ENCODE measurements at places on chromosomes 11 and 22.
A peak's percentile ranks its signal among the peaks of the same experiment; 100 is the strongest.

GRCh38 chr11:9565822-9566560 lies 7.5 kb upstream of the WEE1 start:
- DNase-seq = peak; percentile 75

DNA sequence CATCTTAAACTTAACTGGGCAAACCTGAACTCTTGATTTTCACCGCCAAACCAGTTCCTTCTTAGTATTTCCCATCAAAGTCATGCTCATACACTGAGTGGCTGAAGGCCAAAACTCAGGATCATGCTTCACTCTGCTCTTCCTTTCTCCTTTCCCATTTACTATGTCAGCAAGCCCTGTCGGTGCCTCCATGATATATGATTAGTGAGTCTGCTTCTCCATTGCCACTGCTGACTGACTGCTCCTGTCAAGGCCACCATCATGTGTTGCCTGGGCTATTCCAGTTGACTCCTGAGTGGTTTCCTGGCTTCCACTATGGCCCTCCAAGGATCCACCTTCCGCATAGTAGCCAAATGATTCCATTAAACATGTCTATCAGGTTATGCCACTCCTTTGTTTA lies 42.8 kb upstream of the AMPD3 start:
- DNase-seq = no peak

GRCh38 chr22:25172153-25172552 lies 27.5 kb upstream of the CRYBB3 start:
- DNase-seq = no peak

- no peak for DNase-seq
These were observed 23.5 kb upstream of the MSANTD2 start for GRCh38 chr11:124823512-124824376.

GRCh38 chr11:119800619-119801018 lies 71.6 kb upstream of the NECTIN1 start:
- DNase-seq = no peak

- DNase-seq = peak; percentile 52
These were observed 131.9 kb downstream of the RASSF10 start for GRCh38 chr11:13140873-13141655.

GRCh38 chr22:27022274-27022895 lies 365.0 kb downstream of the MIAT start:
- no peak for DNase-seq

- DNase-seq = no peak
These were observed 40.4 kb upstream of the ADORA2A start for GRCh38 chr22:24386937-24387471.

DNA sequence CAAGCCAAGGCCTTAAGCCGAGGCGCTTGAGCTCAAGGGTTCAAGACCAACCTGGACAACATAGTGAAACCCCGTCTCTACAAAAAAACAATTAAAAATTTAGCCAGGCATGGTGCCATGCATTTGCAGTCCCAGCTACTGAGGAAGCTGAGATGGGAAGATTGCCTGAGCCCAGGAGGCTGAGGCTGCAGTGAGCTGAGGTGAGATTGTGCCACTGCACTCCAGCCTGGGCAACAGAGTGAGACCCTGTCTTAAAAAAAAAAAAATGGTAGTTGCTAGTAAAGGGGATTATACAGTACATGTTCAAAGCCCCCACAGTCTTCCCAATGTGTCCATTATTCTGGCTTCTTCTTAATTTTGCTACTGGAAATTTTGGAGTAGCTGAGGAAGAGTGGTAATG lies 18.2 kb downstream of the CABIN1 start:
- no peak for DNase-seq

DNA sequence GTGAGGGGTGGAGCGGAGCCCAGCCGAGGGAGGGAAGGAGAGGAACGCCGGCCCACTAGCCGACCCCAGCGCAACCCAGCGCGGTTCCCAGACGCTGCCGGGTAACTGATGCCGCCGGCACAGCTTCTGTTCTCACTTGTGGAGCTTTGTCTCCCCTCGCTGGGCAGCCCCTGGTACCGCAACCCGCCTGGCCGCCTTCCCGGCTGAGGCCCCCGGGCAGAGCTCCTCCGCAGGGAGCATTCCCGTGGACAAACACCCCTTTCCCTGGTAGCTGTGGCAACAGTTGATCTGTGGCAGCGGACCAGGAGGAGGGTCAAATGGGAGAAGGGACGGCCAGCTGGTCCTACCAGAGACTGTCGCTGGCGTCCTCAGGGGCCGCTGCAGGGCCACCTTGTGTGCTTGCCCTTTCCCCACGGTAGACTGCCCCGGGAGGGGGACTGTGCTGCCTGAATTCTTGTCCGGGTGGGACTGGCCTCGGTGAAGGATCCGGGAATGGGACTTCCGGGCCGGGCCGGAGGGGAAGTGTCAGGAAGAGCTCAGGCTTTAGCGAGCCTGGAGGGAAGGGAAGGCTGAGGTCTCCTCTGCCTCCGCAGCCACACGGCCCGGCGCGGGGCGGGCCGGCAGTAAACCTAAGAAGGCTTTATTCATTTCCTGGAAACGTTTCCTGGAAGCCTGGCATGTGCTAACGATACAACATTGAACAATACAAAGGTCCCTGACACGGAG lies 468.0 kb downstream of the OPCML start:
- peak; percentile 61 for DNase-seq

DNA sequence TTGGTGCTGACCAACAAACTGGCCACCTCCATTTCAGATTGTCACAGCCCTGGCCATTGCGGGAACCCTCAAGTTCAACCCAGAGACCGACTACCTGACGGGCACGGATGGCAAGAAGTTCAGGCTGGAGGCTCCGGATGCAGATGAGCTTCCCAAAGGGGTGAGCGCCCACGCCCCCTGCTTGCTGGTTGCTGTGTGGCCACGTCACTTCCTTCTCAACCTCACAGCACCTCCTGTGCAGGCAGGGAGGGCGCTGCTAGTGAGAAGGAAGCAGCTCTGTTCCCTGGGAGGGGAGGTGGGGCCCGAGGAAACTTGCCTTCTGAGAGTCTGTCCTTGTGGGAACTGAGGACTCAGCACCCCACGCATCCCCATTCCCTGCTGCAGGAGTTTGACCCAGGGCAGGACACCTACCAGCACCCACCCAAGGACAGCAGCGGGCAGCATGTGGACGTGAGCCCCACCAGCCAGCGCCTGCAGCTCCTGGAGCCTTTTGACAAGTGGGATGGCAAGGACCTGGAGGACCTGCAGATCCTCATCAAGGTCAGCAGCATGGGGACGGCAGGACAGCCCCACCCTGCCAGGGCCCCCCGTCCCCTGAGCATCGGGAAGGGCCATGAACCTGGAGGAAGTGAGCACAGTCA lies 19.3 kb downstream of the POLR3H start:
- peak; percentile 73 for DNase-seq

DNA sequence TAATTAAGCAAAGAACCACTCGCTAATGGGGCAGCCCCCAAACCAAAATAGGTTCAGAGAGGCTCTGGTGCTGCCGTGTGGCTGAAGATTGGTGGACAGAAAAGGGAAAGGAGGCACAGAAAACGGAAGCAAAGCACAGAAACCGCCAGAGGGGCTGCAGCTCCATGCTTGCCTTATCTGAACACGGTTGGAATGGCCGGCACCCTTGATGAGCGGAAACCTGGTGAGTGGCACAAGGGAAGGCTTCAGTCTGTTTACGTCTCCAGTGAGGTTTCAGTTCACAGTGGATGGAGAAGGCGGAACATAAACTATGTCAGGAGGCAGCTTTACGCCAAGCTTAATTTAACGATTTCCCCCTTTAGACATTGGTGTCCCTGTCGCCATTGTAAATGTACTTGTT lies 5.2 kb upstream of the PRR33 start:
- DNase-seq = no peak

DNA sequence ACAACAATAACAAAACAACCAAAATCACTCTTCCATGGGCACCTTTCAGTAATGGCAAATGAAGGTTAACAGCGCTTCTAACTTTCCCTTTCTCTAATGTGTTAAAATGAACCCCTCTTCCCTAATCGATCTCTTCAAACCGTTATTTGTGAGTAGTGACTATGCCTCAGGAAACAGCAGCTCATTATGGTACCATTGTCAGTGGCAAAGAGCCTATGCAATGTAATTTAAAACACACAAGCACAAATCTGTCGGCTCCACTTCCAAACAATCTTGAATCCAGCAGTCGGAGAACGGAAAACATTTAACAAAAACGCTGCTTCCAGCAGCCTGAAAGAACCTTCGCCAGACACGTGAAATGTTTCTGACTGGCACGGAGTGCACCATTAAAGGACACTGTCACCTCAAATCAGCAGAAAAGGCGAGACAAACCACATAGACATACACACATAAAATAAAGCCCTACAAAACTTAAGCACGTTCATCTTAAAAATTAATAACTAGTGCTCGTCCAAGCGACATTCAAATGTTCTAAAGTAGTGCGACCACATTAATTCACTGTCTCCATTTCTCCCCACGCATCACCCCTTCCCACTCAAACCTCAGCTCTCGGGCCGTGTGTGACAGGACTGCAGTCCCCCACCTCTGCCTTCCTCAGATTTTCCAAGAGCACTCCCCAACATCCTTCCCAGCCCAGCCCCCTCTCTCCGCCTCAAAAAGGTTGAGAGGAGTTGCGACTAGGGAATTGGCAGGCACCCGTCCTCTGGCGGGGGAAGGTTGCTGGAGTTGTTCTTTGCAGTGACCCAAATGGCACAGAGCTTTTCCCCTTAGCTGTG lies 748 bp downstream of the RAB30 start:
- DNase-seq = peak; percentile 30

GRCh38 chr11:95066716-95067038 lies at the start of gene SRSF8:
TSS of gene SRSF8 (plus strand) at chr11:95066919. CDS start at chr11:95067227, 308 bp downstream.
- no peak for DNase-seq

GRCh38 chr11:117515892-117516787 lies 188.5 kb downstream of the CEP164 start:
- DNase-seq = no peak

- DNase-seq = no peak
These were observed 58.1 kb downstream of the POLD3 start for GRCh38 chr11:74650498-74650897.

DNA sequence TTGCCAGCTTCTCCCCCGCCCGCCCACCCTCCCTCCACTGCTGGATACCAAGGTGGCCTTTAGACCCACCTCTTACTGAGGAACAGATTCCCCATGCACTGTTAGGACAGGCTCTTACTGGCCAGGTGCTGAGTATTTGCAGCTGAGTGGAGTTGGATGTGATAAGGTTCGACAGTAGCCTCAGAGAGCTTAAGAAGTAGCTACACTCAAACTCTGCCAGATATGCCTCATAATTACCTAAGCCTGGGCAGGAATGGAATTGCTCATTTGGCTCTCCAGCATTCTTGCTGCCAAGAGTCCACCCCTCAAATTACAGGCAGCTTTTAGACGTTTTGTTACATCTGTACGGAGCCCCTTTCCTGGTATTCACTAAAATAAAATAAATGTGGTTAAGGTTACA lies 9.6 kb downstream of the FAM181B start:
- no peak for DNase-seq

GRCh38 chr11:65169164-65169641 lies 830 bp upstream of the SPDYC start:
- no peak for DNase-seq

- DNase-seq = no peak
These were observed 119.1 kb upstream of the CSNK2A3 start for GRCh38 chr11:11472106-11472505.

DNA sequence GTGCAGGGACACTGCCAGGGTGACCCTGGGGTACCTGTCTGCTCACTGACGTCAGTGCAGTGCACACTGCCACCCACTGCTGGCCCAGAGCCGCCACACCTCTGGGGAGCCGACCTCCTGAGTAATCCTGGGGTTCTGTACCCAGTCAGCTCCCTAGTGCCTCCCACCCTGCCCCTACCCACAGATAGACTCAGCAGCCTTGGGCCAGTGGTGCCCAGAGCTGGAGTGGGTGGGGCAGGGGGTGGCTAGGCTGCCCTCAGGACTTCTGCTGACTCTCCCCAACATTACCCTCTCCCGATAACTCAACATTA lies 5.8 kb downstream of the NRXN2 start:
- no peak for DNase-seq

DNA sequence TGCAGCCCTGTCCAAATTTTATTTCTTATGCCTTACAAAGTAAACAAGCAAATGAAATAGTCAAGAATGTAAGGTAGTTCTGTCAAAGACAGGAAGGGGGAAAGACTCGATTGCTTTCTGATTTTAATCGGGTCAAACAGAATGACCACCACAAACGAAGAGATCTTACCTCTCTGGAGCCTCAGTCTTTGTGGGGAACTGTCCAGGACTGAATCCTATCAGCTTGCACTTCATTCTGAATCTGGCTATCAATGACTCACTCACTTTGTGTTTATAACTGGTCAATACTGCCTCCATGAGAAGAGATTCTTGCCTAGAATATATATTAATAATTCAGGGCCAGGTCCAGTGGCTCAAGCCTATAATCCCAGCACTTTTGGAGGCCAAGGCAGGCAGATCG lies 17.2 kb downstream of the MSANTD2 start:
- no peak for DNase-seq

- DNase-seq = peak; percentile 33
These were observed 40.2 kb upstream of the PRODH start for GRCh38 chr22:18976197-18976751.

GRCh38 chr22:45885941-45886395 lies 91.0 kb downstream of the WNT7B start:
- DNase-seq = no peak

- DNase-seq = no peak
These were observed 38.2 kb upstream of the NARS2 start for GRCh38 chr11:78612721-78613377.

DNA sequence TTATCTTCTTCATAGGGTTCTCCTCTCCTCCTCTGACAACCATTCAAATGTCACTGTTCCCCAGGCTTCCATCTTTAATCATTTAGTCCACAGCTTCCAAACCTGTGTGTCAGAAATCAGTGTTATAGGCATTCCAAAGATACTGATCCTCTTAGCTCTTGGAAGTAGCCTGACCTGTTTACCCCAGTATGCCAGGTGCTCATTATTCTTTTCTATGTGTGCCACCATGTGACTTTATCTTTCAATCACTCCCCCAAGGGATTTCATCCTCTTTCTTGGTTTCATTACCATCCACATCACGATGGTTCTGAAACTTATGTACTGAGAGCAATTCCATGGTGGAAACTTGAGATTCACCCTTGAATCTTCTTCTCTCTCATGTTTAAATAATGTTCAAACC lies 7.6 kb downstream of the POU2AF2 start:
- DNase-seq = no peak

DNA sequence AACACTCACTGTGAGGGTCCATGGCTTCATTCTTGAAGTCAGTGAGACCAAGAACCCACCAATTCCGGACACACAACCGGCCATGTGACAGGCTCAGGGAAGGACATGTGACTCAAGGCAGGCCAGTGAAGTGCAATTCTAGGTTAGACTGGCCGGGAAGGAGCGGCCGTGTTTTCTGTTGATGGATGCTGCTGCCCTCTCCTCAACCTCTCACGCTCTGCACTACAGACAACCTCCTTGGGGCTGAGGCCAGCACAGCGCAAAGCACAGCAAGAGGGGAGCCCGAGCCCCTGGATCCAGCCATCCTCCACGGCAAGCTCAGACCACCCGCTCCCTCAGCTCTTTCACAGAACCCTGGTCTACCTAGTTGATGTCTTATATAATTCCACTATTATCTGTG lies 2.8 kb downstream of the NUDT8 start:
- DNase-seq = no peak

GRCh38 chr22:44549701-44550100 lies 51.7 kb upstream of the RTL6 start:
- no peak for DNase-seq

GRCh38 chr22:27347951-27348350 lies 453.6 kb downstream of the MN1 start:
- no peak for DNase-seq

GRCh38 chr11:16337421-16338213 lies 18.7 kb downstream of the SOX6 start:
- DNase-seq = no peak
